ENCODE measurements at places on chromosomes 4 and X.

- no peak for DNase-seq
These were observed 171.6 kb upstream of the MAP3K15 start for GRCh38 chrX:19686876-19687275.

DNA sequence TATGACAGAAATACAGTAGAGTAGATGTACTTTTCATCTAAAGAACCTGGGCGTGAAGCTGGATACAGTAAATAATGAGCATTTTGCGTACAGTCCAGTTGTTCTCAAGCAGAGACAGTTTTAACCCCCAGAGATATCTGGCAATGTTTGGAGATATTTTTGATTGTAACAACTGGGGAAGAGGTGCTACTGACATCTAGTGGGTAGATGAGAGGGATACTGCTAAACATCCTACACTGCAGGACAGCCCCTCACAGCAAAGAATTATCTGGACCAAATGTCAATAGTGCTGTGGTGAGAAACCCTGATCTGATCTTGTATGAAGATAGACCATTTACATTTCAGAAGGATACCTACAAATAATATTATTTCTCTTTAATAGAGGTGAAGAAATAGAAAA, 200.2 kb upstream of the FAM47A start:
- no peak for DNase-seq

- DNase-seq, result no peak
These were observed 33.5 kb upstream of the SPANXD start for GRCh38 chrX:141732031-141732430.

GRCh38 chrX:134502686-134503085, 42.7 kb downstream of the HPRT1 start:
- DNase-seq, result no peak

DNA sequence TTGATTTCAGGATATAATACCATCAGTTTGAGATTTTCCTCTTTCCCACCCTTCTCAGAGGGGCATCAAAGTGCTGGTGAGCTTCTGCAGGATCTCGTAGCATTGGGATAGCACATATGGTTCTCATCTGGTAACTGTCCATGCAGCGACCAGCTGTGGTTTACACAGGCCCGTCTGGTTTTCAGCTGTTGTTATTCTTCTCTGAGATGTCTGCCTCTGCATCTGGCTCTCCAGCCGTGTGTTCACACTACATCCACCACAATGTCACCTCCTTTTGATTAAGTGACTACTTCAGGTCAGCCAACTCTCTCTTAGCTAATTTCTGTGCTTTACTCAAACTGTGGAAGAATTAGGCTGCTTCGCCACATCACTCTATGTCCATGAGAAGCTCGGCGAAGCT, 676.7 kb upstream of the TENM3 start:
- DNase-seq, result no peak

DNA sequence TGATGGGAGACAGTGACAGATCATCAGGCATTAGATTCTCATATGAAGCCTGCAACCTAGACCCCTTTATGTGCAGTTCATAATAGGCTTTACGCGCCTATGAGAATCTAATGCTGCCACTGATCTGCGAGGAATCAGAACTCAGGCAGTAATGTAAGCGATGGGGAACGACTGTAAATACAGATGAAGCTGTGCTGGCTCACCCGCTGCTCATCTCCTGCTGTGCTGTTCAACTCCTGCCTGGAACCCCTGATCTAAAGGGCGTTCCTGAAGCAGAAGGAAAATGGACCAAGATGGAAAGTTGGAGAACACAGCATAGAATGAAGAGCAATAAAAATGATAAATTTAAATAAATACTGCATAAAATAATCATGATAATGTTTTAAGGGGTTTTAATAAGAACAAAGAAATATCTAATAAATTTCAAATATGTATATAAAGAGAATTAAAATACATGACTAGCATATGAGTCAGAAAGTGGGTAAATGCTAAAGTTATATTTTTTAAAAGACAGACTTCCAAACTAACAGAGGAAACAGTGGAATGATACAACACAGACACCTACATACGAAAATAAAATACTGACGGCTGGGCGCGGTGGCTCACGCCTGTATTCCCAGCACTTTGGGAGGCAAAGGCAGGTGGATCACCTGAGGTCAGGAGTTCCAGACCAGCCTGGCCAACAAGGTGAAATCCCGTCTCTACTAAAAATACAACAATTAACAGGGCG, 59.2 kb downstream of the RBM47 start:
- DNase-seq, result no peak

DNA sequence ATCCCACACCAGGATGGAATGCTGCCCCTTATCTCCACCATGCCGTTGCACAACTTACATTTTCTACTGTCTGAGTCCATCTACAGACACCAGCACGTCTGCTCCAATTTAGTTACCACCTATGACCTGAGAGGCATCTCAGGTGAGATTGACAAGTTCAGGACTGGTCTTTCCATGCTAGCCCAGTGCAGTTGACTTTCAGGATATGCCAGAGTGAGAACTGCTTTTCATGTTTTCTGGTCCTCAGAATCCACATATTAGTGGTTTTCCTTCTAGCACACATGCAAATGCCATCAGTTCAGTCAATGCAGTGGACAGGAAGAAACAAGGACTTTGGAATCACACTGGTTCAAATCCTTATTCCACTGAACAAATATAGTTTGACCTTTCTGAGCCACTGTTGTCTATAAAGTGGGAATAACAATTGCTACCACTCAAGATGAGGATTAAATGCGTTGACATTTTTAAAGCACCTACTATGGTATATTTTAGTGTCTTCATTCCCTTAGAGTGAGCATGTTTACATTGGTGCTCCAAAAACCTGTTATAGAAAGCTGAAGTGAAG, 38.1 kb upstream of the ANXA3 start:
- no peak for DNase-seq

DNA sequence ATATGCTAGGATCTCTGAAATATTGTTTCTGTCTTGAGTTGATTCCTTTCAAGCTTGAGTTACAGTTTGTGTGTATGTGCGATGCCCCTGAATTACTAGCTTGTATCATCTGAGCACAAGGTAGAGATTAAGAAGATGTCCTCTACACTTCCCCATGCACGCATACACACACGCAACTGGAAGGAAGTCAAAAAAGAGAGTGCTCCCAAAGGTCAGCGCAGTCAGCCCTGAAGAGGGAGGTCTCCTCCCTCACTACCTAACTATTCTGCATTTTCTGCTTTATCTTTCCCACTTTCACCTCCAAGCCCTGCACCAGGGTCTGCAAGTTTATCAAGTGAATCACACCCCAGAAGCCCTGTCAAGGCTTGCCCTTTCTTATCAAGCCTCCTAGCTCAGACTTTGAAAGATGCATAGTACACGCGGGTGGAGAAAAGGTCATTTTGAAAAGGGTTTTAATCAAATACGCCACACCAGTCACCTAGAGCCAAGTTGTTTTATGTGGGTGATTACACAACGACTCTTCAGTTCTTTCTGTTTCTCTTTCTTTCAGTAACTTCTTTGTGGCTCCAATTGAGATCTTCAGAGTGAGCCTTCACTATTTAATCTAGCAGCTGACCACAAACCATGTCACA, 127.7 kb downstream of the ASB9 start:
- DNase-seq, result no peak

DNA sequence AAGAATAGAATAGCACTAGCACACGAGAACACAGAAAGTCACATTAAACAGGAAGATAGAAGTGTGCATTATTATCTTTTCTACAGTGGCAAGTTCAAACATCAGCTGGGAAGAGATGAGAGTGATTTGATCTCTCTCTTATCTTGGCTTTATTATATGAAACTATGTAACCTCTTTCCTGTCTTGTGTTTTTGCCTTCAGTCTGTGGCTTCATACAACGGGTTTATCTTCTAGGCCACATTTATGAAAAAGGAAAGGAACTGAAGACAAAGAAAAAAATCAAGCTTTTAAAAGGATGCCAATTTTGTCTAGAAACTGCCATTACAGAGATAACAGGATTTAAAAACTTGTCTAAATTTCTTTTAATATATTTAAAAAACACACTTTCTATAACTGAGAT, 983.6 kb downstream of the RPA4 start:
- no peak for DNase-seq

DNA sequence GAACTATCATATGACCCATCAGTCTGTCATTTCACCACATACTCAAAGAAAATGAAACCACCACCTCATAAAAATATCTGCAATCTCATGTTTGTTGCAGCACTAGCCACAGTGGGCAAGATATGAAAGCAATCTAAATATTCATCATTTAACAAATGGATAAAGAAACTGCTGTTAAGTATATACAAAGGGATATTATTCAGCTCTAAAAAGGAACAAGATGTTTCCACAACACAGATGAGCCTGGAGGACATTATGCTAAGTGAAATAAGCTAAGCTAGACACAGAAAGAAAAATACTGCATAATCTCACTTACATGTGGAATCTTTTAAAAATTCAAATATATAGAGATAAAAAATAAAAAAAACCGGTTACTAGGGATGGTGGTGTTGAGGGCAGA, 108.2 kb upstream of the BRWD3 start:
- DNase-seq, result no peak

DNA sequence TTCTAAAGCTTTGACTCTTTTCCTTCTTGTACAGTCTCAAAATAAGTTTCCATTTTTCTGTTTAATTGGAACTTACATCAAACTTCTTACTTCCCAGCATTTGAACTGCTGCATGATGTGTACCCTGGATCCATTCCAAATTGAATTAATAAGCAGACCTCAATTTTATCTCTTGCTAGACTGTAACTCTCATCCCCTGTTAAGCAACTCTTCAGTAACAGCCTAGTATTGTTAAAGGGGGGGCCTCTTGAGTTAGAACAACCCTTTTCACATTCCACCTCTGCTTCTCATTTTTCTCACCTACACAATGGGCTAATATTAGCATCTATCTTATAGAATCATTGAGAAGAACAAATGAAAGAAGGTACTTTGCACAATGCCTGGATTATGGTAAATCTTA, 169.4 kb downstream of the IL1RAPL1 start:
- DNase-seq, result no peak

DNA sequence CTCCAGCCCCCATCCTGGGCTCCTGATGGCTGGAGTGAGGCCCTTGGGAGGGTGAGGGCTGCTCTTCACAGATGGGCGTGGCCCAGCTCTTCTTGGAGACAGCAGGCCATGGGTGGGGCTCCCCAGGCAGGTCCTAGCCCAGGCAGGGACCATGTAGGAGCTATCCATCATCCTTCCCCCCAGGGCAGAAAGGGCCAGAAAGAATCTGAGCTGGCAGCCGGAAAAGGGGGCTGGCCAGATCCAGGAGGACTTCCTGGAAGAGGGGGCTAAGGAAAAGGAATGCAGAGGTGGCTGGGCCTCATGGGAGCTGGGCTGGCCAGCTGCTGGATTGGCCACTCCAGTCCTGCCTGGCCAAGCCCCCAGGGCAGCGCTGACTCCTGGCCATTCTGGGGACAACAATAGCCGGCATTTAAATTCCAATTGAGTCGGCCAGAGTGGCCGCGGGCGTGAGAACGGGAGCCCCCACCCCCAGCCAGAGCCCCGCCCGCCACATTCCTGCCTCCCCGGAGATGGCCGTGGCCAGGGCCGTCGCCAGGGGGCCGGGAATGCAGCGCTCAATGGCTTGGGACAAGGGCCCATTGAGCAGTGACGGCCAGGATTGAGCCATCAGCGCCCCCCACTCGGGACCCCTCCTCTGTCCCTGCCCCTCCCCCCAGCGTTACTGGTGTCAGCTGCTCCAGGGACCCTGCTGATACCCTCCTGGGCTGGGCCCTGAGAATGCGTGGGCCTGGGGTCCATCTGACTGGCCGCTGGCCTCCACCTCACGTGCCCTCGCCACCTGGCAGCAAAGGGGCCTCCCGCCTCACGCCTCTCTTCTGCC, 15.1 kb upstream of the FGFR3 start:
- DNase-seq, result no peak

- no peak for DNase-seq
These were observed 519.0 kb downstream of the IL15 start for GRCh38 chr4:142155347-142155746.

GRCh38 chr4:566508-567295, 9.4 kb downstream of the TMEM271 start:
- no peak for DNase-seq

DNA sequence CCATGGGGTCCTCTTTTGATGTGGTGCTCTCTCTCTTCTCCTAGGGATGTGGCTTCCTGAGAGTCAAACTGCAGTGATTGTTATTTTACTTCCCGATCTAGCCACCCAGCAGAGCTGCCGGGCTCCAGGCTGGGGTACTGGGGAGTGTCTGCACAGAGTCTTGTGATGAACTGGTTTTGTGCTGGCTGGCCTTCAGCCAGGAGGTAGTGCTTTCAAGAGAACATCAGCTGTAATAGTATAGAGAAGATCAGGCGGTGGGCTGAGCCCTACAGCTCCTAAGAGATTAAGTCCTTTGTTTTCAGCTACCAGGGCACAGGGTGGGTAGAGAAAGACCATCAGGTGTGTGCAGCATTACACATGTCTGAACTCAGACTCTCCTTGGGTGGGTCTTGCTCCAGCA, 59.0 kb upstream of the AGTR2 start:
- no peak for DNase-seq

GRCh38 chr4:83328521-83329187, 6.0 kb downstream of the HPSE start:
- no peak for DNase-seq

Data from activated T-helper 2 cell treated with anti-CD3 and anti-CD28 coated beads, Interferon-gamma antibody, Interleukin-2, Interleukin-4, amounts not matched to agents 10 μg/mL and 5 μg/mL and 100 μg/mL, durations not matched to agents 14 hours and 24 hours and 36 hours (primary cell).